ENCODE measurements at places on chromosomes 4 and X.

GRCh38 chr4:147057611-147058190 lies 112.0 kb upstream of the TTC29 start:
- no peak for DNase-seq

DNA sequence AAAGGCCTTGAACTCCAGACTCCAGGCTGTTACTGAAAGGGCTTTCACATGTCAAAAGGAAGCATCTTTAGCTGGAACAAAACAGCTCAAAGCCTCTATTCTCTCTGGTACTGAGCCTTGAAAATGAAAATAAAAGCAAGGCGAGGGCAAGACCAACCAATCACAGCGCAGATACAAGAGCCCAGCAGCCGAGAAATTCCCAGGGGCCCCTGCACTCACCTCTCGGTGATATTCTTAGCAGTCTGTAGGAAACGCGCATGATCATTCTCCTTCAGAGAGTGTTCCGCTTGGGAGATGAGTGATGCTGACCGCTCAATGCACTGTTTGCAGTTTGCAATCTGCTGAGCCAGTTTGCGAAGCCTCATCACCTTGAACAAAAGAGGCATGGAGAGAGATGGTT lies 138.1 kb downstream of the MID1 start:
- DNase-seq = no peak

DNA sequence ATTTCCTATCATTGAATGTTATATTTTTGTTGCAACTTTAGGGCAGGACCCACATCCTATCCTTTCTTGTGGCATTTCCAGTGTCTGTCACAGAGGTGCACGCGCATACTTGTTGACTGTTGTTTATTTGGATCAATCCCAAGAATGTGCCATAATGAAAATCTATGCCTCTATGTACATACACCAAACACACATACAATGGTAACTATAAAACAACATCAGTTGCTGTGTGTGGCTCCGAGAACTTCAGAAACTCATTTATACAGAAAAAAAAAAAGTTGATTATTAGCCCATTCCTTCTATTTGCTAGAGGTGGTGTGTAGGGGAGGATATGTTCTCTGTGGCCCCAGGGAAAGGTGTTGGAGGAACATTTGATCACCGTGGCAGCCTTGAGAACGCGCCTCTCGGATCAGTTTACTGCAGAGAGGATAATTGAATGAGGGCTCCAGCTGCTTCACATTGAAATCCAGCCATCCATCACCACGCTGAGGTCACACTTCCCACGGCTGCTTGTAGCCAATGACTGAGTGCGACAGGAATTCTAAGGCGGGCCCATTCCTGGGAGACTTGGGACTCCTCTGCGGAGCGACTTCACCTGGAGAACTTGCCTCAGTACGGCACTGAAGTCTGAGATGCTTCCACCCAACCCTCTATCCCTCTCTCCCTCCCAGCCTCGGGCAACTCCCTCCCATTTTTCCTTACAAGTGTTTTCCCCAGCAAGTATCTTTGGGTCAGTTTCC lies 19.5 kb downstream of the SMPX start:
- DNase-seq = no peak

DNA sequence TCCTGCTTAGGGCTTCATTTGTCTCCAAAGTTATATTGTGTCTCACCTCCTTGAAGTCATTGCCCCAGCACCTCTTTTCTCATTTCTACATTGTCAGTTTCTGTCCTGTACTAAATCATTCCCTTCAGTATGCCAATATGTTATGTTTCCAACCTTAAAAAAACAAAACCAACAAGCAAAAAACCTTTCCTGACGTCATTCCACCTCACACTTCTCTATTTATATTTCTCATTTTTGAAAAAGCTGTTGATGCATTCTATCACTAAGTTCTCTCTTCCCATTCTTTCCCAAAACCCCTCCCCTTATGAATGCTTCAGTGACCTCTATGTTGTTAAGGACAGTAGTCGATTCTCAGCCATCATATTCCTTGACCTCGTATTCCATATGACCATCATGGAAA lies 98.7 kb upstream of the ARHGAP24 start:
- DNase-seq = no peak

DNA sequence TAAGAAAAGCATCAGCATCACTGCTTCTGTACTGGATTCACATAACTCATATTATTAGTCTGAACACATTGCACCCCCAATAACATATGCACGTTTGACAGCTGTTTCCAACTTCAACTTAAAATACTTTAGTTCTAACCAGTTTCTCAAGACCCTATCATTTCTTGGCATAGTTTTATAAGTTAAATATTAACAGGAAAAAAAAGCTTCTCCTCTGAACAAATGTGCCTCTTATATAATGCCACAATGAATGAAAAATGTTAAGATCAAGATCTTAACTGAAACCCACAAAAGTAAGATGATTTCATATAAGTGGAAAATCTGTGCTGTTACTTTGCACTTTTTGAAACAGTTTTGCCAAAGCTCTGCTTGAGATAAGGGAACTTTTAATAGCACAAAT lies 652.8 kb upstream of the FAM241A start:
- DNase-seq = no peak

DNA sequence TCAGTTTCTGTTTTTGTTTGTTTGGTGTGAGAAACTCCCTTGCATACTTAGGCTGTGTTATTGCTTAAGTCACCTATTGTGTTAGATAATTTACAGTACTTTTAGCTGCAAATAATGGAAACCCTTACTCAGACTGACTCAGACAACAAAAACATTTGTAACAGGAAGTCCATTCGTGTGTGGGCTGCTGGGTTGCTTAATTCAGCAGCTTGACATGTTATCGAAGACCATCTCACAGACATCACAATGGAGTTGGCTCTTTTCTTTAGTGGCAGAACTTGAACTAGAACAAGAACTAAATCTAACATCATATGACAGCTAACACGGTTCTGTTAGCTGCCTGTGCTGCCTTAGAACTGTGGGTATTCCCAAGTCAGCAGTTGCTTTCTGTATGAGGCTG lies 9.9 kb upstream of the GABRE start:
- DNase-seq = no peak

- DNase-seq = no peak
Measured at GRCh38 chrX:140090800-140091124, 125.4 kb upstream of the CXorf66 start.

DNA sequence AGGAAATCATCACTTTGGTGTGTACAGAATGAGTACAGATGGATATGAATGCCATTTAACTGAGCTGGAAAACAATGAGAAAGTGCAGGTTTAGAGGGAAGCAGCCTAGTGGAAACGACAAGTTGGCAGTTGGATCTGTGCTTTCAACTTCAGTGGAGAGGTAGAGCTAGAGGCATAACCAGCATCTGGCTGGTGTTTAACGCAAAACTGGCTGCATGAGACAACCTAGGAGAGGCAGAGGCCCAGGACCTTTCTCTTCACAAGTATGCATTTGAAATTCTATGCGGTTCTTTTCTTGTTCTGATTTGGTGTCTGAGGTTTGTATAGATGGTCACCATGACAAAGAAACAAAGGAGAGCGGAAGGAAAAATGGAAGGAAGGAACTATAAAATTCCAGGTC lies 63.1 kb downstream of the ANXA5 start:
- DNase-seq = no peak

GRCh38 chrX:48573690-48574269 lies 504 bp upstream of the RBM3 start:
- no peak for DNase-seq

GRCh38 chr4:140088323-140088967 lies 65.5 kb downstream of the MAML3 start:
- no peak for DNase-seq

DNA sequence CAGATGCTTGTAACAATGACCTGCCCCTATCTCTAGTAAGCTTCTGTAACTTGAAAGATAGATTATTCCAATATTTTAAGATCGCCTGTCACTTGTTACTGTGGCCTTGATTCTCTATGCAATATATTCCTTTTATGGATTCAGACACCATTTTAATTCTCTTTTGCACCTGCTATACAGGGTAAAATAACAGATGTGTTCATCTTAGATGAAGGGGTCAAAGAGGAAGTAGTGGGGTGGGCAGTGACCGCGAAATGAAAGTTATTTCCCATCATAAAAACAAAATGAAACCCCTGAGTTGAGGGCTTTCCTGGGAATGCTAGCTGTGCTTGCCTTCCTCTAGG lies 175.9 kb downstream of the TSPAN5 start:
- no peak for DNase-seq

Data from activated T-helper 9 cell treated with anti-CD3 and anti-CD28 coated beads, Interleukin-2, amount 50 U/mL, for 16 hours (primary cell).